ENCODE measurements at places on chromosomes 6 and 20. TPM values are rescaled to one million over a fixed set of nuclear protein-coding genes. Genes with fewer than 3 reads are reported as not detected.

Gene FAXC
- 0.07 TPM for total RNA-seq

Gene TMEM244
- not detected for total RNA-seq

Gene ARHGAP18
- 75.1 TPM for total RNA-seq

Gene SMOC2
- total RNA-seq = not detected

Gene SLC17A2
- total RNA-seq = not detected

Gene TFAP2D
- total RNA-seq = not detected

Gene KCNK15
- not detected for total RNA-seq

Gene MOG
- total RNA-seq = not detected

Gene C6orf141
- total RNA-seq = 6.0 TPM

Gene LPA
- not detected for total RNA-seq

Gene HLA-DQB1
- total RNA-seq = not detected

Gene PPIL6
- total RNA-seq = 0.49 TPM
